Activated CD4-positive, alpha-beta T cell treated with anti-CD3 and anti-CD28 coated beads, Interleukin-2, amount 10 ng/mL, durations not matched to agents 7 days and 5 days (primary cell): ENCODE measurements at places on chromosomes 1 and 21. TPM values are rescaled to one million over a fixed set of nuclear protein-coding genes. Genes with fewer than 3 reads are reported as not detected.
A peak's percentile ranks its signal among the peaks of the same experiment; 100 is the strongest.

GRCh38 chr1:9655836-9656235 lies 4.3 kb downstream of the PIK3CD start:
- peaks cover 61% of the 10 kb centered on the region for H3K36me3 ChIP-seq
- no peaks in the 10 kb centered on the region for H3K27me3 ChIP-seq
- peak overlapping the region; percentile 95 for H3K4me3 ChIP-seq

DNA sequence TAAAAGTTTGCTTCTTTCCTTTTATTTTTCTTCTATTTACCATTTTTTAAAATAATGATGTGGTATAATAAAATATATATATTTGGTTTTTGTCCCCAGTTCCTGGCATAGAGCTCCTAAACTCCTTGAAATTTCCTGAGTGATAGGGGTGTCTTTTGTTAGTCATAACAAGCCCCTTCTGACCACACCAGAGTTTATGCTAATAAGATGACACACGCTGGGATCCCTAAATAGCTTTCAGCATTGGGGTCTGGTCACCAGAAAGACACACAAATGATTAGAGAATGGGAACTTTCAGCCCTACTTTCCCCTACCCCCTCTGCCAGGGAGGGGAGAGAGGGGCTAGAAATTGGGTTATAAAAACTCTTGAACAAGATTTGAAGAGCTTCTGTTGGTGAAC lies 56.2 kb downstream of the COL24A1 start:
- no peaks in the 10 kb centered on the region for H3K4me1 ChIP-seq
- no peak for DNase-seq
- no peaks in the 10 kb centered on the region for H3K36me3 ChIP-seq

DNA sequence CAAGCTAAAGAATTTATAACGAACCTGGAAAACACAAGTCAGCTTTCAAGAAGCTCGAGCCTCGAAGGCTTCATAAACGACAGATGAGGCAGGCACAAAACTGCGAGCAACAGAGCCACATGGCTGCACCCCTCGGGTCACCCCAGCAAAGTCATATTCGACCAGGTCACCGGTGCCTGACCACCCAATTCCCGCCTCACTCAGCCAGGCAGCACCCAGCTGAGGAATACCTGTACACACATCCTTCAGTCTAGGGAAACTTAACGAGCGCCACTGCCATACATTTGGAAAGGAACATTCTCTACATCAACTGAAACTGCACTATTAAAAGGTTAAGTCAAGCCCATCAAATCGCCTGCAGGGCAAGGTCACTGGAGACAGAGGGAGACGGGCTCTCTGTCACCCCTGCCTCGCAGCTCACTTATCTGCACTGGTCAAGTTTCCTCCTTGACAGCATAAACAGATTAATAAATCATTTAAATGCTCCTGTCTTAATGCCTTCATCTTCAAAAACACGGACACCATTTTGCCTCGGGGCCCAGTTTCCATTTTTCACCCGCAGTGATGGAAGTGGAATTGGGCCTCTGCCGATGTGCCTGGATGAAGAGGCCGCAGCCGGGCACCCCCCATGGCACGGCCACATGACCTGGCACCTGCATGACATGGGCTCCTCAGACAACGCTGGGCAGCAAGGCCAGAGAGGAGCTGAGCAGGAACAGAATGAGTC lies 20.6 kb downstream of the NPHP4 start:
- no peaks in the 10 kb centered on the region for H3K27me3 ChIP-seq
- H3K4me1 ChIP-seq: no peaks in the 10 kb centered on the region
- H3K36me3 ChIP-seq: peaks cover under 1% of the 10 kb centered on the region
- H3K27ac ChIP-seq: no peak overlapping the region
- H3K4me3 ChIP-seq: no peak overlapping the region

The ATP1A2 gene
- total RNA-seq: not detected

The AADACL3 gene
- not detected for total RNA-seq

The CFHR5 gene
- not detected for total RNA-seq

GRCh38 chr1:41720861-41721410 lies 197.8 kb downstream of the HIVEP3 start:
- peak overlapping the region; percentile 7 for H3K4me3 ChIP-seq
- peaks cover 34% of the 10 kb centered on the region for H3K4me1 ChIP-seq
- H3K27ac ChIP-seq: peak overlapping the region; percentile 72
- no peak for DNase-seq

DNA sequence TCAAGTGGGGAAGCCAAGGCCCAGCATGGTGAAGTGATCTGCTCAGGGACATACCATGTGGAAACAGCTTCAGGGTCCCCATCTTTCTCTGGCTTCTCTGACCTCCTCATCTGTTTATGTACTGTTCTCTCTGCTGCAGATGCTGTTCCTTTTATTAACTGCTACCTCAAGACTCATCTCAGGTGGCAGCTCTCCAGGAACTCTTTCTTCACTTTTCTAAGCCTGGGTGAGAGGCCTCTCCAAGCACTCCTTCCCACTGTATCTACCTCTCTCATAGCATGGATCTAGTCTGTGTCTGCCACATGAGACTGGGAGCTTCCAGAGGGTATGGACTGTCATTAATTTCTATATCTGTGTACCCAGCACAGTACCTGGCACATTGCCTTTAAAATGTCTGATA lies 73.4 kb upstream of the PPM1J start:
- H3K36me3 ChIP-seq: no peaks in the 10 kb centered on the region
- H3K27ac ChIP-seq: no peak overlapping the region

DNA sequence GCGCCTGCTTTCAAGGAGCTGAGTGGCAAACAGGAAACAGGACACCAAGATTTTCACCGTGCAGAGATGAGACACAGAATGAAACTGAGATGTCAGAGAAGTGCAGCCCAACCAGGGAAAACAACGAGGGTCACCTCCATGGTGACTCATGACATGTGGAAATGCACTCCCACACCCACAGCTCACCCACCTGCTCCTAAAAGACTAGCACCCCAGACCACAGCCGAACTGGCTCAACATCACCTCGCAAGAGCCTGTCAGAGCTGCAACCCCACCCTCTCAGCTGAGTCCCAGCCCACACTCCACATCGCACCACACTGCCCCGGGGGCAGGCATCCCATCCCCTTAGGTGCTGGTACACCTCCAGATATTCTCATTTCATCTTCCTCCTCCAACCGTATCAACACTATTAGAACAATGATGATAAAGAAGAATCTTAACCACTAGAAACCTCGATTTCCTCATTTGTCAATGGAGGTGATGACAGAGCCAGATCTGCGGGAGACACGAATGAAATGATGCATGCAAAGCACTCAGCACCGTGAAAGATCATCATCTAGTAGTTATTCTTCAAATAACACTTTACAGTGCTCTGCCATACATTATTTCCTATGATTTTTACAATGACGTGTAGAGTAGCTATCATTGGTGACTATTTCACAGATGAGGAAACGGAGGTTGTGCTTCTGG lies 103.2 kb downstream of the DMRTB1 start:
- no peak for DNase-seq
- peaks cover 15% of the 10 kb centered on the region for H3K4me1 ChIP-seq
- no peak overlapping the region for H3K4me3 ChIP-seq
- no peak overlapping the region for H3K27ac ChIP-seq
- peaks cover 27% of the 10 kb centered on the region for H3K27me3 ChIP-seq
- H3K36me3 ChIP-seq: no peaks in the 10 kb centered on the region

DNA sequence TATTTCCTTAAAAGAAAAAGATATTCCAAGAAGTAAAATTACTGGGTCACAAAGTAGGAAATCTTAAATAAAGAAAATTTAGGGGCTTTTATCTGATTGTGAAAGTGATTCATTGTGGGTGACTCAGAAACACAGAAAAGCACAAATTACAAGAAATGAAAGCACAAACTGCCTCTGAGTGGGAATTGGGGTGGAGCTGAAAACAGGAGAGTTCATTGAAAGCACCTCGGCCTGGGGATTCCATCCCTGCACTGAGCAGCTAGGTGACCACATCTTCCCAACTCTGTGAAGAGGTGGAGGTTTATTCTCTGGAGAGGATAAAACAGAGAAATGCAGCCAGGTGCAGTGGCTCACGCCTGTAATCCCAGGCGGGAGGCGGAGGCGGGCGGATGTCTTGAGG lies 7.4 kb downstream of the GJA4 start:
- no peaks in the 10 kb centered on the region for H3K36me3 ChIP-seq
- H3K27ac ChIP-seq: no peak overlapping the region

DNA sequence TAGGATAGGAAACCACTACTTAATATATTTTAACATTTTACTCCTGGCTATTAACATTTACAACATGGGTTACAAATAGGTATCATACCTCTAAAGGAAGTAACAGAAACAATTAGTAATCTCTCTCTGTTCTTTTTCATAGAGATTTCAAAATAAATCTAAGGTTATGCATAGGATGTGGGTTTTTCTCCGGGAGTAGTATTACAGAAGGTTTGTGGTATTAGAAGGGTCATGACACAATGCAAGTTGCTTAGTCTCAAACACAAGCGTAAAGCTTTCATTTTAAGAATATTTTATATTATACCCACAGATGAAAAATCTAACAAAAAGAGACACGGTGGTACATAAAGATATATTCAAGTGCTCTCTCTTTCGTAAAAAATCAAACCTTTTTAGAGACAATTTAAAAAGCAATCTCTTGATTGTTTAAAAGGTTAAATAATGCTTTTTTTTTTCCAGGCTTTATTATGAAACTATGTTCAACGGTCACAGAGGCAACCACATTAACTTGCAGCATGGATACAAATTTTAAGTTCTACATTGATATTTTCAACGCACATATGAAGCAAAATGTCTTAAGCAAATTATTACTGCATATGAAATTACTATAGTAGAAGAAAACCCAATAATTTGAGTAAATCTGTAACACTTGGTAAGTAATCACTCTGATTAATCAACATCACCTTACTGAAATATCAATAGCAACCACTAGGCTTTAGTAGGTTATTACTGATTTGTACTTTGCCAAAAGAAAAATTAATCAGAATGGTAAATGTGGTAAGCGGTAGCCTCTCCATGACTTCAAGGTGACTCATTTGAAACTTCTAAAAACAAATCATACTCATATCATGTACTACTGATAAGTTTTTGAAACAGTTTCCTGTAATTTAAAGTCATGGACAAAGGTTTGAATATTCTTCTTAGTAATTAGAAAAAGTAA lies 97.4 kb upstream of the GFI1 start:
- peak overlapping the region; percentile 50 for H3K4me3 ChIP-seq
- H3K27me3 ChIP-seq: no peaks in the 10 kb centered on the region
- peak; percentile 35 for DNase-seq
- H3K27ac ChIP-seq: peak overlapping the region; percentile 97

The DMRTA2 gene
- not detected for total RNA-seq

DNA sequence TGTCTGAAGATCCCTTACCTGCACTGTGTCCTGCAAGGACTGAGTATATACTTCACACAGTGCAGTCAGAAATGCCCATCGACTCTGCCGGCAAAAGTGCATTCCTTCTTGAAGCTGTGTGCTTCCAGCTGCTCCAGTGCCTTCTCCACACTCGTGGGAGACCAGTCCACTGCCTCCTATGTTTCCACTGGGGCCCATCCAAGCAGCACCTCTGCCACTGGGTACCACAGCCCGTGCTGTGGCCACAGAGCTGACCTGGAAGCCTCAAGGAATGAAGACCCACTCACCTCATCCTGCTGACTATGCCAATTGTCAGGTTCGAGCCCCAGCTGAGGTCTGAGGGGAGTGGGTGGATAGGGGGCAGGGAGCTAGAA lies 108.1 kb downstream of the GDAP2 start:
- no peaks in the 10 kb centered on the region for H3K4me1 ChIP-seq
- peaks cover 2% of the 10 kb centered on the region for H3K36me3 ChIP-seq
- H3K4me3 ChIP-seq: no peak overlapping the region
- no peak for DNase-seq

The HIVEP3 gene
- total RNA-seq: 21.5 TPM

DNA sequence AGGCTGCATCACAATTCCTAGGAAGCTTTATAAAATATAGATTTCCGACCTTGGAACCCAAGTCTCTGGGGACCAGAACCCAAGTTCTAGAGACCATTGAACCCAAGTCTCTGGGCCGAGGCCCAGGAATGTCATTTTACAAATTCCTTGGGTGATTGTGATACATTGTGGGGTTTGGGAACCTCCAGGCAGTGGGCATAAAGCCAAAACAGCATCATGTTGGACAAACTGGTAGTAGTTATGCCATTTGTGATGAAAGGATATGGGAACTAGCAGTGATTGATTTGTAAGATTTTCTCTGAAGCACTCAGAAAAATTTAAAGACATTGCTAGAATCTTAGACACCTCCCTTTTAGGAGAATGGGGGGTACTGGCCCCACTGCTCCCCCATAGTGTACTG lies 160.2 kb downstream of the HIVEP3 start:
- no peak for DNase-seq
- no peak overlapping the region for H3K27ac ChIP-seq
- H3K36me3 ChIP-seq: peaks cover 12% of the 10 kb centered on the region
- no peak overlapping the region for H3K4me3 ChIP-seq
- H3K27me3 ChIP-seq: no peaks in the 10 kb centered on the region

- no peaks in the 10 kb centered on the region for H3K36me3 ChIP-seq
- no peaks in the 10 kb centered on the region for H3K27me3 ChIP-seq
- H3K27ac ChIP-seq: no peak overlapping the region
- H3K4me3 ChIP-seq: no peak overlapping the region
- no peaks in the 10 kb centered on the region for H3K4me1 ChIP-seq
Measured at GRCh38 chr21:8989721-8990325, 1531.6 kb upstream of the TPTE start.

GRCh38 chr1:181011301-181012202 lies 11.1 kb downstream of the STX6 start:
- H3K27me3 ChIP-seq: no peaks in the 10 kb centered on the region
- H3K27ac ChIP-seq: no peak overlapping the region
- H3K36me3 ChIP-seq: peaks cover 23% of the 10 kb centered on the region
- peaks cover 26% of the 10 kb centered on the region for H3K4me1 ChIP-seq
- H3K4me3 ChIP-seq: no peak overlapping the region

GRCh38 chr1:68142036-68142435 lies 90.3 kb downstream of the WLS start:
- no peak overlapping the region for H3K4me3 ChIP-seq
- H3K27me3 ChIP-seq: no peaks in the 10 kb centered on the region
- no peak overlapping the region for H3K27ac ChIP-seq
- no peak for DNase-seq

The FMO4 gene
- total RNA-seq: 1.0 TPM

The PCP4 gene
- not detected for total RNA-seq

DNA sequence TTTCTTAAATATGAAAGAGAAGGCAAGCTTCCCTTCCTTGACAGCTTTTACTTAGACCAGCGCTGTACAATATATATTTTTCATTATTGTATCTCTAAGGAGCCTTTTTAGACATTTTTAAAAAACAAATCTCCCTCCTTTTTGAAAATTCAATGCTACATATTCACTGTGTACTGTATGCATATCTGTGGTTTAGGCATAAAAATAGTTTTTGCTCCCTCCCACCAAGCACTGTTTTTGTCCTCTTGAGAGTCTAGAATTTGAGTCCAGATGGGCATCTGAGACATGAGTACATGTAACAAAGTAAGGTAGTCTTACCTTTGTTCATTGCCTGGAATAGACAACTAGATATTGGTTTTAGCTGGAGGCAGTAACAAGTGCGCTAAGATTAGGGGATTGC lies 488.5 kb upstream of the RUNX1 start:
- H3K4me1 ChIP-seq: no peaks in the 10 kb centered on the region
- no peak overlapping the region for H3K4me3 ChIP-seq
- no peak for DNase-seq

The KCNN3 gene
- not detected for total RNA-seq
